ENCODE measurements at places on chromosomes 2 and 18.

DNA sequence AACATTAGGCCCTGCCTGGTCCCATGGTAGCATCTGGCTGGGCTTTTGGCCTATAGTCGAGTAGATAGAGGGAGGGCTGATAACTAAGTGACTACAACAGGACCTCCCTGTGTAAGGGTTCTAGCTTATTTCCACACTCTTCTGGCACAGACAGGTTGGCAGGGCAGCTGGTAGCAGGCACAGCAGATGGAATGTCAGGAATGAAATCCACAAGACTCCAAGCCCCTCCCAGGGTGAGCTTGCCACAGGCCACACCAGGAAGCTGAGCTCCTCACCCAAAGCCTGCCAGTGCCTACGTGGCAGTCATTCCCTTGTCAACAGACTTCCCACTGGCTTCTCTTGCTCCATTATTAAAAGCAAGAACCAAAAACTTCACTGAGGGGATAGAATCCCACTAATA lies 20.7 kb upstream of the C1QL2 start:
- DNase-seq, result no peak

GRCh38 chr2:195304310-195304709 lies 352.7 kb upstream of the SLC39A10 start:
- DNase-seq, result no peak

DNA sequence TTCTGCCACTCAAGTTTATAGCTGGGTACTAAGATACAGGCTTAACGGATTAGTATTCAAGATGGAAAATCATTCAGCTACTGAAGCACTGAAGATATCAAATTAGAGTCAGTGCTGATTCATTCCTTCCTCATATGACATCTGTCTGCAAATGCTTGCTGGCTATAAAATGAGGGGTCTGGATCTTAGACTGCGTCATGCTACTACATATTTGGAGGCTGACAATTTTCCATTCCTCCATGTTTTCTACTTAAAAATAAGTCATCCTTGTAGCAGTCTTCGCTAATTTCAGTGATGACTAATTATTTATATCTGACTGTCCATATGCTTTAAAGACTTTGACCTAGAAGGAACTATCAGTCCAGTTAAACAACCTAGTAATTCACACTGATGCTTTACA lies 233.4 kb downstream of the RIT2 start:
- DNase-seq, result no peak

DNA sequence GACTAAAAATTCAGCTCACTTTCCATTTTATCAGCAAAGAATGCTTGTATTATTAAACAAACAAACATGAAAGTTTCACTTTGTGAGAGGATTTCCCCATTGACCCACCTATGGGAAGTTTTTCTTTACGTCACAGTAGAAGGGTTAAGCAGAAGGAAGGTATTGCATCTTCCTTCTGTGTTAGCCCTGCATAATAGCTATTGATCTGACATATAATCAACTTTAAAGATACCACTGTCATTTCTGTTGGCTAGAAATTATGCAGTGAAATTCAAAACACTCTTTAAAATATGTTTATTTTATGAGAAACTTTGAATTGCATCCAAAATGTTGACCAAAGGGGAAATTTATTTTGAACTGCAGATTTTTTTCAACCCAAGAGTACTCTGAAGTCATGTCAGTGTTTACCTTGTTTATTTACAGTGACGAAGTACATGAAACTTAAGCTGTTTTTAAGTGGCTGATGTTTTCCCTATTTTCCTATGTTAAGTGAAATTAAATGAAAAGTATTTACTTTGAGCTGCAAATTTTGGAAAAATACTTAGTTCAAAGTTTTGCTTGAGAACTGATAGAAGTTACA lies 566.4 kb downstream of the ZEB2 start:
- no peak for DNase-seq

- no peak for DNase-seq
Observed at GRCh38 chr2:6922201-6922656, 5.0 kb downstream of the RNF144A start.

- DNase-seq, result no peak
Observed at GRCh38 chr2:79082987-79083386, 4.8 kb downstream of the REG1B start.

DNA sequence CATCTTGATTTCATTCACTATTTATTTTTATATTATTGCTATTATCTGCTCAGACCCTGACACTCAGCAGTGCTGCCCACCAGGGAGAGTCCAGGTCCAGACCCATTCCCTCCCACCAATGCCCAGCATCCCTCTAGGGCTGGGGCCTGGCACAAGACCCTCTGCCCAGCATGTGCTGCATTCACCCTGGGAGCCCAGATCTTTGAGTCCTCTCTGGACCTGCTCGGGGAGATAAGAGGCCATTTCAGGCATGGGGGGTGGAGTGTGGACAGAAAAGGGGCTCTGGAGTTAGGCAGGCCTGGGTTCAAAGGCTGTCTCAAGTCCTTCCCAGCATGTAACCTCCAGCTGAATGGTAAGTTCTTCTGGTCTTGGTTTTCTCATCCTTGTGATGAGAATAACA lies 209.6 kb downstream of the CYP26B1 start:
- no peak for DNase-seq

DNA sequence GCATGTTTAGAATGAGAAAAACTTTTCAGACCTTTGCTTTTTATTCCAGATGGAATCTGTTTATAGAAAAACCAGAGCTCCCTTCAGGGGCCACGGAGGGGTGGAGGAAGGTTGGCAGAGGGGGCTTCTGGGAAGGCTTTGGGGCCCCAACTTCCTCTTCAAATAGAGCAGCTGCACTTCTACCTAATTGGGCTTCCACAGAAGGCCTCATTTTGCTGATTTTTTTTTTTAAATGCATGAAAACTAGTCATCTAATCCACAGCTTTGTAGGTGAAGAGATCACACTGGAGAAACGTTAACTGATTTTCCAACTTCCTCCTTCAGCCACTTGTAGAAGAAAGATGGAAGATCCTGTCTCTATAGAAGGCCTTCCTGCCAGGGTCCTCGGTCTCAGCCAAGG lies 181.8 kb downstream of the BCL11A start:
- DNase-seq, result no peak

DNA sequence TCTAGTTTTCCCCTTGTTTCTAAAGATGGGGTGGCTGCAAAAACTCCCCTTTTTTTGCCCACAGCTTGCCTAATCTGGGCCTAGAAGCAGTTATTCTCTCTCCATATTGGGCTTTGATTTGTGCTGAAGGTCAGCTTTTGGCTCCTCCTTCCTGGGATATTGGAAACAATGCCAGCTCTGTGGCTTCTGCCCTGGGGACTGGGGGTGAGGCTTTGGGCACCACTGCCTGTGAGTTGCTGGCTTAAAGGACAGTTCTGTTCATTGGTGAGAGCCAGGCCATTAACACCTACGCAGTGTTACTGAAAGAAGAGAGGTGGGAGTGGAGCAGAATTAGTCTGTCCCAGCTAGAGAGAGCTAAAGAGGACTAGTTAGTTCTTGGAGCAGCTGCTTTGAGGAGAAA lies 4.3 kb downstream of the UBXN2A start:
- DNase-seq, result no peak

- DNase-seq, result no peak
Observed at GRCh38 chr2:28399956-28400355, 7.3 kb downstream of the FOSL2 start.

DNA sequence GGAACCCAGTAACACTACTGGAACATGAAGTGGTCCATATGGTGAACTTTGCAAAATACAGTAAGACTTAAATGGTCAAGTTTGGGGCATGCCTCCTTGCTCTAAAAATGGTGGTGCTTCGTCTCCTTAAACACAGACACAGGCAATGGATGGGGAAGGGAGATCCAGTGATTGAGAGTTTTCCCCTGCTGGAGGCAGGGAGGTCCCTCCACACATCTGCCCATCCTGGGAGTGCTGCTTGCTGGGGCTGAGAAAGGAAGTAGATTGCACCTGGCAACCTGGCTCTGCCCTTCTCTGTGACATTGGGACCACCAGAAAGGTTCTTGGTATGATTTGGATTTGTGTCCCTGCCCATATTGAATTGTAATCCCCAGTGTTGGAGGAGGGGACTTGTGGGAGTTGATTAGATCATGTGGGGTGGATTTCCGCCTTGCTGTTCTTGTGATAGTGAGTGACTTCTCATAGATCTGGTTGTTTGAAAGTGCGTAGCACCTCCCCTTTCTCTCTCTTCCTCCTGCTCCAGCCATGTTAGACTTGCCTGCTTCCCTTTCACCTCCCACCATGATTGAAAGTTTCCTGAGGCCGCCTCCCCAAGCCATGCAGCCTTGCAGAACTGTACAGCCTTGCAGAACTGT lies 35.4 kb upstream of the SKOR2 start:
- no peak for DNase-seq

DNA sequence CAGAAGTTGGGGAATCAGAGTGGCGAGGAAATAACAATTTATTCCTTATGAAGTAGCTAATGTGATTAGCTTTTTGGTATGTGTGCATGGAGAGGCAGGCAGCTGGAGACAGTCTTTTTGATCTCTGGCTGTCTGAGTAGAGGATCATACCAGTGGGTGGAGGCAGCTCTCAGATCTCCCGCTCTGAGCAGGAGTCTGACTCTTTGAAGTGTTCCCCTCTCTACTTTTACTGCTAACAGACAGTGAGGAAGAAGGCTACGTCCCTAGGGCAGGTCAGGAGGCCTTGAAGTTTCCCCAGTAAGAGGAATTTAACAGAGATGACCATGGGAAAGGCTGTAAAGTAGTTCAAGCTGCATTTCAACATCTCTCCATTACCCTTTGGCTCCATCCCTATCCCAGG lies 111.9 kb upstream of the REG3A start:
- DNase-seq, result no peak

GRCh38 chr2:18171191-18172139 lies 293.0 kb downstream of the KCNS3 start:
- no peak for DNase-seq

Data from CD4-positive, alpha-beta T cell (primary cell).